ENCODE measurements at places on chromosomes 13 and 19.

GRCh38 chr13:32537580-32538142 lies 934 bp downstream of the N4BP2L2 start:
- no peak for DNase-seq

DNA sequence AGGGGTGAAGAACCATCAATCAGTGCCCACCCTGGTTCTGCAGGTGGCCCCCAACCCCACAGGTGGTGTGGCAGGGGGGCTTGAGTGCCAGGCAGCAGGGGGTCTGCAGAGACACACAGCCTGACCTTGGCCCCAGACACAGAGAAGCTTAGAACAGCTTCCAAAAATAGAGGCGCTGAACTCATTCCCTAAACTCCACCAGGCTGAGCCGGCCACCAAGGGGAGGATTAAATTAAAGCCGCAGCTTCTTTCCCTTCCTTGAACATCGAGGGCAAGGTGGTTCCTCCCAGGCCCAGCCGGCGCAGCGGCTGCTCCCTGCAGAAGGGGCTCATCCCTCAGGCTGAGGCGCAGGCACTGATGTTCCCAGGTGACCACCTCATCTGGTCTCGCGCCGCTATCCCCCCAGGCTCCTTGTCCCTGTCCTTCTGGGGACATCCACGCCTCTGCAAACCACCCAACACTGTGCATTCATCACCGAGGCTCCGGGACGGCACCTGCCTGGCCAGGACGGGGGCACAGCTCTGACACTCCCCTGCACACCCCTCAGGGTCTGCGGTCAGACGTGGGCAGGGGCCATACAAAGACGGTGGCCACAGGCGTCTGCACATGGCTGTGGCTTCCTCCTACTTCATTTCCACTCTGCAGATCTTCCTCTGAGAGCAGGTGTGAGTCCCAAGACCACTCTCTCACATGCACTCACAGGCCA lies 30.9 kb downstream of the LAMP1 start:
- no peak for DNase-seq

DNA sequence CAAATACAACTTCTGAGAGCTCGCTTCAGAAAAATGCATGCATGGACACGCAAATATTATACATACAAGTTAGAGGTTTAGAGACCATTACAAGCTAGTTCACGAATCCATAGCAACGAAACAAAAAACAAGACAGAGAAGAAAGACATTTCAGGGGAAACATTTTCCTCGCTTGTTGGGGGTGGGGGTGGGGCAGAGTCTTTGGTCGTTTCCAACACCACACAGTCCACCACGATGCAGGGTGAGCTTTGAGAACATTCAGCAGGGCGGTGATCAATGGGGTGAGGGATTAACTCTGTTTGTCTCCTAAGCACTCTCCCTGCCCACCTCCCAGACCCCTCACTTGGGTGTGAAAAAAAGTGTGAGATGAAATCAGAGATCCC lies 651 bp downstream of the OXGR1 start:
- DNase-seq = no peak

- DNase-seq = no peak
Measured at GRCh38 chr13:46387064-46387851, at the start of gene RUBCNL. RUBCNL (minus strand) TSS chr13:46387252; CDS start chr13:46372475, 14,777 bp downstream.

DNA sequence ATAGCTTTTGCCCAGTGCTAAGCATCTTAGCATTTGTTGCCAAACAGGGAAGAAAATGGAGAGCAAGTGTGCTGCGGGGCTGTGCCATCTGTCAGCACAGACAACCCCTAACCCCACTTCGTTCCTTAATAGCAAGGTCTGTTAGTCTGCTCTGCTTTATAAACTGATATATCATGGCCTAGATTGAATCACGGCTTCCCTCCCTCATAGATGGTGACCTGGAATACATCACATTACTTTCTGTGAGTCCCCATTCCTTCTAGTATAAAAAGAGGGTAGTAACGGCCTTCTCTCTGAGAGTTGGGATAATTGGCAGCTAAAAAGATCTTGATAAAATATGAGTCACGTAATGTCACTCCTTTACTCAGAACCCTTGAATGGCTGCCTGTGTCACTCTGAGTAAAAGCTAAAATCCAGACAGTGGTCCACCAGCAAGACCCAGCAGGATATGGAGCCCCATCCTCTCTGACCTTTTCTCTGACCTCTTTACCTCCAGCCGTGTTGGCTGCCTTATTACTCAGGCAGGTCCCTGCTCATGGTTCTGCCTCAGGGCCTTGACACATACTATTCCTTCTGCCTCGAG lies 151.7 kb downstream of the DLEU7 start:
- DNase-seq = no peak

DNA sequence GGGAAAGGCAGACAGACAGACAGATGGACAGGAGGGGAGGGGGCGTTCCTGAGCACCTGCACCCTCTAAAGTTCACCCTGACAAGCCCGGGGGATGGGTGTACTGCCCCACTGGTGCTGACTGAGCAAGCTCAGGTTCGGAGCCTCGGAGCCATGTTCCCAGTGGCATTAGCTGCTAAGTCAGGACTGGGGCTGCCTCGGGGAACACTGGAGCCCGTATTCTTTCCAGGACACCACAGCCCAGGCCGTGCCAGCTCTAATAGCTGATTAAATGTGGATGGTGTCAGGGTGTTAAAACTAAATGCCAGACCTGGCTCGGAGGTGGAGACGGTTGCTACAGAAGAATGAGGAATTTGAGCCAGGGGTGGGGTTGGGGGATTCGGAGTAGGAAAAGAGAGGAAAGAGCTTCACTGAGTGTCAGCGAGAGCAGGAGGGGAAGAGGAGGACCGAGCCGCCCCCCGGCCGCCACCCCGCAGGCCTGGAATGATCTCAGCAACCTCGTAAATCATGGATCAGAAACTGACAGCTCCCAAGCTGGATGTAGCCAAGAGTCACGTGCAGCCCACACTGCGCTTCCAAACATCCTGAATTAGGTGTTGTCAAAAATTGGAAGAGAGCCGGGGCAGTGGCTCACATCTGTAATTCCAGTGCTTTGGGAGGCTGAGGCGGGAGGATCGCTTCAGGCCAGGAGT lies 10.4 kb downstream of the MAP2K2 start:
- no peak for DNase-seq

DNA sequence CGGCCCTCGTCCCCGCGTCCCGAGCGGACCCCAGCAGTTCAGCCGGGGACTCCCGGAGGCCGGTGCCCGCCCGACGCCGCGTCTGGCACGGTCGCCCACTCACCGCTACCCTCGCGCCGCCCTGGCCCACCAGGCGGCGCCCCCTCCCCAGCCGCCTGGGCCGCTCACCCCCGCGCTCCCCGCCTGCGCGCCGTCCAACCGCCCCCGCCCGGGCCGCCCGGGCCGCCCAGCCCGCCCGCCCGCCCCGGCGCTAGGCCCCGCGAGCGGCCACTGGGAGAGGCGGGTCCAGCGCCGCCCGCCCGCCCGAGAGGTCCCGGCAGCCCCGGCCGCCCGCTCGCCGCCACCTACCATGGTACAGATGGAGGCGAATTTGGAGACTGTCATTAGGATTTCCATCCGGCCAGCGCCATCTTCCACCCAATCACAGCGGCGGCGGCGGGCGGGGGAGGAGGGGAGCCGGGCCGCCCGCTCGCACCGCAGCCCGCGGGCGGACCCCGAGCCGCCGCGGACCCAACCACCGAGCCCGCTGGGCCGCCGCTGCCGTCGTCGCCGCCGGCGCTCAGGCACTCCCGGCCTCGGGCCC lies at the start of gene USP12:
USP12 (minus strand) TSS at position 568 of the 583 bp plus-strand sequence; CDS start at position 396, 172 bp downstream.
- DNase-seq = no peak

GRCh38 chr13:112903606-112904195 lies 65.3 kb upstream of the MCF2L start:
- no peak for DNase-seq

GRCh38 chr19:3270902-3271301 lies 46.4 kb downstream of the CELF5 start:
- no peak for DNase-seq

Measured in KG1 (cell line).